Hematopoietic multipotent progenitor cell treated with erythropoietin and hydrocortisone succinate and interleukin-3 and kit ligand, for 15 days (in vitro differentiated cells): ENCODE measurements at places on chromosomes 16 and 17.

GRCh38 chr16:47499700-47500264 lies 38.7 kb downstream of the PHKB start:
- DNase-seq, result no peak

DNA sequence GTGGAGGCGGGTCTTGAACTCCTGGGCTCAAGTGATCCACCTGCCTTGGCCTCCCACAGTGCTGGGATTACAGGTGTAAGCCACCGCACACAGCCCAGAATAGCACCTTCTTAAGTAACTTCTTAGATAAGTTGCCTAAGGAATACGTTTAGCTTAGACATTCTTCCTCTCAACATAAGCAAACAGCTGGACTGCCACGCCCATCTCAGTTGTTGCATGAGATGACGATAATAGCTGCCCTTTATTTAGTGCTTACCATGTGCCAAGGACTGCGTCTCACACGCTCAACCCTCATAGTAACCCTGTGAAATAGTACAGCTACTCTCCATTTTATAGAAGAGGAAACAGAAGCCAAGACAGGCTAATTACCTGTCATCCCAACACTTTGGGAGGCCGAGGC lies 11.8 kb downstream of the HASPIN start:
- no peak for DNase-seq

GRCh38 chr16:20104563-20105183 lies 31.0 kb upstream of the GPR139 start:
- no peak for DNase-seq

DNA sequence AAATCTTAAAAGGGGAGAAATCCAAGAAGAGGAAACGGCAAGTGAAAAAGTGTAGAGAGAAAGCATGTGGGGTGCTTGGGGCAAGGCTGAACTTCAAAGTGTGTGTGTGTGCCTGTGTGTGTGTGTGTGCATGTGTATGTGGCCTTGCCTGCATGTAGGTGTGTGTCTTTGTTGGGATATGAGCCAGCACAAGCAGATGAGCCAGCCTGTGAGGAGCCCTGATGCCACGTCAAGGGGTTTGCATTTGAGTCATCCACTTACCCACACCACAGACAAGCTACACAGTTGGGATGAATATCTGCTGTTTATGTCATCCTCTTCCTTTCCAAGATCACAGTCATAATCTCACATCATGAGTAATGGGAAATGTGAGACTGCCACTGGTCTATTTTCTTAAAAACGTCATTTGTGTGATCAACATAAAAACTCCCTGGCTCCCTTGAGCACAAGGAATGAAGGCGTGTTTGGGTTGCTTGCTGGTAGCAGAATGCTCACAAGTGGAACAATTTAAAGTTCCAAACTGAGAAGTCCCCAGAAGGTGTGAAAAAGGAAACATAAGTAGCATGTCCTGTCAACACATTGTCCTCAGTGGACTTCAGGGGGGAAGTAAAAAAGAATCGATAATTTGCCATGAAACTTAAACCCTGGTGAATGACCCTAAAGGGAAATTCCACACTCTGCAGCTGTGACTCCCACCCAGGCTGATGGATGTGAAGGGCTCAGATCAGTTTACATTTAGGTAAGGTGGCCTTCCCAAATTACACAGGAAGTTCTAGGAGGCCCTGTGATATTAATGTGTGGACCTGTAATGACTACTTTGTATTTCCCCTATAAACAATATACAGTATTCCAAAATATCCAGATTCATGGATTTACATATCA lies 14.7 kb downstream of the KCTD19 start:
- DNase-seq, result no peak

DNA sequence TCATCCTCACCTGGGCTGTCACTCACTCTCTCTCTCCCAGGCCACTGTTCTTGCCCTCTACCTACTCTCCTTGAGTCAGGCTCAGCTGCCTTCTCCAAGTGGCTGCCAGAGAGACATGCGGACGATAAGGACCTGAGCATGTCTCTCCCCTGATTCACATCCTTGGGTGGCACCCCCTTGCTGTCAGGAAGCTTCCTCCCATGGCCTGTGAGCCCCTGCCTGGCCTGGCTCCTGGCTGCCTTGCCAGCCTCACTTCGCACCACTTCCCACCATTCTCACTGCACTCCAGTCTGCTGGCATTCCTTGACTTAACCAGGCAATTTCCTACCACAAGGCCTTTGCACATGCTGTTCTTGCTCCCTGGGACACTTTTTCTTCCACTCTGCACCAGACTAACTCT lies 2.7 kb upstream of the ALDH3A1 start:
- no peak for DNase-seq

DNA sequence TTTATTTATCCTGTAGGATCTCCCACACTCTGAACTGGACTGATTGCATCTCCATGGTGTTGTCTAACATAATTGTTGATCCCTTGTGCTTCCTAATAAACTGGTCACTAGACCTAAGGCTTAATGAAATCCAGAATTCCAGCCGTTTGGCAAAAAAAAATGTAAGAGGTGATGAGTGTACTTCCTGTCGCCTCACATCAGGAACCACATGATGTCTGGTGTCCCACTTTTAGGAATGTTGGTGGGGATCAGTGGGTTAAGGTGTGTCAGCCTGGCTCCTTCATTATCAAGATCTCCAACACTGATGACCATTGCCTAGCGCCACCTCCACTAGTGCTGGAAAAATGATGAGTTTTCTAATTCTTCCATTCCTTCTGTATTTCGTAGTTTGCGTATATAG lies 18.6 kb upstream of the LONP2 start:
- no peak for DNase-seq
